Stimulated activated CD8-positive, alpha-beta memory T cell treated with anti-CD3 and anti-CD28 coated beads, Interleukin-7, amount 100 ng/mL, for 48 hours (primary cell): ENCODE measurements at places on chromosomes 13 and 19.

- DNase-seq: no peak
These were observed 10.1 kb downstream of the PGPEP1 start for GRCh38 chr19:18350490-18350889.

GRCh38 chr13:40445557-40445990, 220.9 kb downstream of the FOXO1 start:
- DNase-seq: no peak

- peak; percentile 50 for DNase-seq
These were observed at the start of gene IFI30 for GRCh38 chr19:18173572-18174288. IFI30 (plus strand) TSS chr19:18173813; CDS start chr19:18173842, 29 bp downstream.

GRCh38 chr13:52194184-52194868, 34.9 kb upstream of the NEK3 start:
- peak; percentile 69 for DNase-seq

DNA sequence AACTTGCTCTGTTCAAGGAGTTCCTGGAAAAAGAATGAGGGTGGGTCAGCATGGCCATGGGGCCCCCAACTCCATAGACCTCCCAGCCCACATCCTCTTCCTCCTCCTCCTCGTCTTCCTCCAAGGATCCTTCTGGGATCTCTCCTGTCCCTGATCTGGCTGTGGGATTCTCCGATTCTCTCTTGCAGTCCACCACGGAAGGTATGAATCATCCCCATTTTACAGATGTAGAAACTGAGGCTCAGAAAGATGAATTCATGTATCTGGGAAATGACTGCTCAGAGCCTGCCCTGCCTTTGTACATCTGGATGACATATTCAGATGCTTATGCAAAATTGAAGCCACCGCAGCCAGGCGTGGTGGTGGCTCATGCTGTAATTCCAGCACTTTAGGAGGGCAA, 2.2 kb upstream of the KANK2 start:
- no peak for DNase-seq

DNA sequence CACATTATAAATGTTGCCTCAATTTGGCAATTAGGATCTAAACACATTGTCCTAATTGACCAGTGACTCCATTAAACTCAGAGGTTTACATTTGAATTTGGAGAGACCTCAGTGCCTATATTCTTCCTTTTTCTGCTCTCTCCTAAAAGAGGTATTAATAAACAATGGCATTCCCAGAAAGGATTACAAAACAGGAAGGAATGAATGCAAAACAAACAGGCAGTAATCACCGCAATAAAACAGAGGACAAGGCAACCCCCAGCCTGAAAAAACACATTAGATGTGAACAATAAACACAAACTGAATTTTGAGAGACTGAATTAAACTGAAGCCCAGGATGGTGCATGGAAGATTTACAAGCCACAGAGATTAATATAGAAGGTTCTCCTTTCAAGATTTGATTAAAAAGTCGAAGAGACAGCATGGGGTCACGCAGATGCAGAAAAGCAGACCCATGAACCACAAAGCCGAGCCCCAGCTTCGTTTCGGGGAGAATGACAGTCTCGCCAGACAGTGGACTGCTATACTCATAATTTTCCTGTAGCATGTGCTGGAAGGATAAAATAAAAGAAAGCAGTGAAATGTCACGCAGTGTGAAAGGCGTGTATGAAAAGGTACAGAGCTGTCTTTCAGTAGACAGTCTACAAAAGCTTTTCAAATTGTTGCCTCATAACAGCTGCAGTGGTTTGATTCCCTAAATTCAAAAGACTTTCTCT, 503.0 kb downstream of the LIG4 start:
- no peak for DNase-seq

DNA sequence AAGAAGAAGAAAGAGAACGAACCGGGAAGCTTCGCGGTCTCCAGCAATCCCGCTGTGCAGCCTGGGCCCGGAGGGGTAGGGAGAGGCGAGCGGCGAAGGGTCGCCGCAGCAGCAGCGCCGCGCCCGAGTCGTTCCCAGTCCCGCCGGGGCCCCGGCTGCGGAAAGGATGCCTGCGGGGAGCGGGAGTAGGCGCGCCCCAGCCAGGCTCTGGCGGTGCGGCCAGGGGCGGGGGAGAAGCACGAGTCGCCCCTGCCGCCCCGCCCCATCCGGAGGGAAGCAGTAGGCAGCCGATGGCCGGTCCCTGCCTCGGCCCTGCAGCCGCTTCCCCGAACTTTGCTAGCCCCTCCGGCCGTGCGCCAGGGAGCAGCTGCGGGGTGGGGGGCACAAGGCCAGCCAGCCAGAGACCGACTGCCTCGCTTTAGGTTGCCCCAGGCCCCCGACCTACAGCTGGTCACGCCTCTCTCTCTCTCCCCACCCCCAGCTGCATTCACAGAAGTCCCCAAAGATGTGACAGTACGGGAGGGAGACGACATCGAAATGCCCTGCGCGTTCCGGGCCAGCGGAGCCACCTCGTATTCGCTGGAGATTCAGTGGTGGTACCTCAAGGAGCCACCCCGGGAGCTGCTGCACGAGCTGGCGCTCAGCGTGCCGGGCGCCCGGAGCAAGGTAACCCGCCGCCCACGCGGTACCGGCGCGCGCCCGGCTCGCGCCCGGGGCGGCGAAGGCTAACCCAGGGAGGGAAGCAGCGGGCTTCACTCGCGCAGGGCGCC, 1.1 kb downstream of the VSTM2B start:
- peak; percentile 24 for DNase-seq

DNA sequence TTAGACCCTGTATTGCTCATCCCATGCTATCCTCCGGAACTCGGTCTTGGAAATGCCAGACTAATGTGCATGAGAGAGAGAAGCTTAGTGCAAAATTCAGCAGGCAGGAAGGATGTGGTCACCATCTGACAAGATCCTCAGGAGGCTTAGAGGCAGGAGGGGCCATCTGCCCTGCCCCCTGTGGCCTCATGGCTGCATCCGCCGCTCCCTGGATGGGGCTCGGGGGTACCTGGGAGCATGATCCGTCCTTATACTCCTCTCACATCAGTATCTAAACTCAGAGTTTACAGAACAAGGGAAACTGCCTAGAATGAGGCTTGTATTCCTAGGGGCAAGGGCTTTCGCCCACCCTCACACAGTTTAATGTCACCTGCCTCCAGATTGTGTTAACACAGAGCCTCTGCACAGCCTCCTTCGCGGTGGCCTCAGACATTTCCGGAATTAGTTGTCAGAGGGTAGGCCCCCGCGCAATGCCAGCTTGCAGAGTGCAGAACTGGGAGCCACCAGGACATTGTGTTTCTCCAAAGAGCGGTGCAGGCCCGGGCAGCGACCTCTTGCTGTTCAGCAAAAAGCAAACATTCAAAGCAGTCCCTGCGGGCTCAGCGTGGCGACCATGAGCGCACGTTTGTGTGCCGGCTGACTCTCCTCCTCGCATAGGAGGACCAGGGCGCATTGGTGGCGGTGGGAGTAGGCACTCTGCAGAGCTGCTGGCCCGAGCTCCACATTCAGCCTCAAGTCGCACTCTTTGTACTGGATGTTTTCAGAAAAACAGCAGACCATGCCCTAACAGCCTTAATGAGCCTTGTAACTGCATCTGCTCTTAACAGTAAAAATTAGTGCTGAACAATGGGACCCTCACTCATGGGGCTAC, 39.1 kb downstream of the GPR12 start:
- DNase-seq: peak; percentile 11

GRCh38 chr13:75505327-75505726, 23.4 kb upstream of the TBC1D4 start:
- DNase-seq: no peak

- no peak for DNase-seq
These were observed 483.2 kb downstream of the EFNB2 start for GRCh38 chr13:106052200-106052767.
